Activated CD8-positive, alpha-beta memory T cell treated with anti-CD3 and anti-CD28 coated beads for 4 hours (primary cell): ENCODE measurements at places on chromosomes 5 and 9.

- no peak for DNase-seq
These were observed 253.0 kb downstream of the ICE1 start for GRCh38 chr5:5675511-5675910.

DNA sequence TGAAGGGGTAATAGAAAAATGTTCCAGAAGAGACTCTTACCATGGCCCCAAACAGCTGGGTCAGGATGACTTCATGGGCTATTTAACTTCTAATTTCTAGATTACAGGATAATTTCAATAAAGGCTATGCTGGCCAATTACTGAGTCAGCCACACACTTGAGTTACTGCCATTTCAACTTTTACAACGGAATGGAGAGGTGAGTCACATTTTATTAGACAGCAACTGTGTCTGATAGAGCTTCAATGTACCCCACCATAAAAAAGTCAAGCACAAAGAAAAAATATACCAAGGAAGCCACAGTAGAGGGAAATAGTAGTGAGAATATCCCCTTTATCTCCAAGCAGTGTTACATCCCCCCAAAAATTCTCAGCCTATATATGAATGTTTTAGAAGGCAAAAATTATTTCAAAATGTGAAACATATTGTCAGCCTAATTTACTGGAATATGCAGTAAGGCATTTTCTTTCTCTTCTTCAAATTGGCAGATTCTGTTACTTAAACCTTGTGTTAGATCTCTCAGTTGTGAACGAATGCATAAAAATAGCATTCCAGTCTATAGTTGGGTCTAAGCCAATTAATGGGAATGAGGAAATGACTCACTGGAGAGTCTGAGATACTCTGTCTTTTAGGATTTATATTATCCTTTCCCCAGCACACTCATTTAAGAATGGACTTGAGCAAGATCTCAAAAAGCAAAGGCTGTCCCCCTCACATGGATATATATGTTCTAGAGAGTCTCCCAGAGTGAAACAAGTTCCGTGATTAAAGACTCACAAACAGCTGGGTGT, 47.1 kb upstream of the RAI14 start:
- DNase-seq, result no peak

GRCh38 chr9:123335193-123335985, 20.6 kb upstream of the CRB2 start:
- no peak for DNase-seq

DNA sequence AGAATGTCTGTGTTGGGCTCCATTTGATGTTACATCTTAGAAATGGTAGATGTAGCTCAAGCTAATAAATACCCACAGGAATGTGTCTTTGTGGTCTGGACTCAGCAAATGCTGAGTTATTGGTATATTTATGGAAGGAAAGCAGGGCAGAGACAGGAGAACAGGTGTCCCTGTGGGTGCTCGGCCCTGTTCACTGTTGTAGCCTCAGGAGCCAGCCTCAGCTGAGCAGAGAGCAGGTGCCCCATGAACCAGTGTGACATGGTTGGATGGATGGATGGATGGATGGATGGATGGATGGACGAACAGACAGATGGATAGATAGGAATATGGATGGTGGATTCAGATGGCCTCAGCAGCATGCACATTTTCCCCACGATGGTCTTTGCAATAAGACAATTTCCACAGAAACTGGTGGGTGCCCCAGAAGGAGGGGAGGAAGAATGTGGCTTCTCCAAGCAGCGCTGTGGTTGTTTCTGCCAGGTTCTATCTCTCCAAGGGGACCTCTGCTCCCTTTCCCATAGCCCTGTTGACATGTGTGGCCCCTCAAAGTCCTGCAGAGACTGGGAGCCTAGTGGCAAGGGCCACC, 8.2 kb upstream of the IRF1 start:
- DNase-seq, result no peak

GRCh38 chr9:108761655-108762347, 94.0 kb downstream of the ACTL7B start:
- no peak for DNase-seq

DNA sequence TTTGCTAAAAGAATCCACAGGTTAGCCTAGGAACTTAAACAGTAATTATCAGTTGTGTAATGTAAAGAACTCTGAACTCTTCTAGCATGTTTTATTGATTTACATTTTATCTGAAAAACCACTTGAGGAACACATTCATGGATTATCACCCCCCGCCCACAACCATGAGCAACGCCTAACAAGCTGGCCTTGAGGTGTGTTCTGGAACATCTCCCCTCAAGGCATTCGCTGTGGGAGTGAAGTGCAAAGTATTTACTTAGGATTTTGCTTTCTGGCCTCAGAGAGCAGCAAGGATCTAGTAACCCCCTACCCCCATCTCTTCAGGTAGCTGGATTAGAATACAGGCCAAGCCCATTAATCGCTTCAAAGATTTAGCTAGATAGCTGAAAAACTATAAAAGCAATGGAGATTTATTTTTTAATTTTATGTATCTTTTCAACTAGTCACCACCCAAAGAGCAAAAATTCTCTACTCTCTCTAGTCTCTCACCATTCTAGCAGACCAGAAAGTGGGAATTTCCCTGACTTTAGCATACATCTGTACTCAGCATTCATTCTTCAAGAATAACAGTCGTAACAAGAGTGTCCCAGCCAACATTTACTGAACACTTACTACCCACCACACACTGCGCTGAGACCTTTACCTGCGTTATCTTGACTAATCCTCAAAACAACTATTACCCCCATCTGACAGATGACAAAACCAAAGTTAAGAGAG, 37.2 kb downstream of the DDX31 start:
- DNase-seq, result no peak

DNA sequence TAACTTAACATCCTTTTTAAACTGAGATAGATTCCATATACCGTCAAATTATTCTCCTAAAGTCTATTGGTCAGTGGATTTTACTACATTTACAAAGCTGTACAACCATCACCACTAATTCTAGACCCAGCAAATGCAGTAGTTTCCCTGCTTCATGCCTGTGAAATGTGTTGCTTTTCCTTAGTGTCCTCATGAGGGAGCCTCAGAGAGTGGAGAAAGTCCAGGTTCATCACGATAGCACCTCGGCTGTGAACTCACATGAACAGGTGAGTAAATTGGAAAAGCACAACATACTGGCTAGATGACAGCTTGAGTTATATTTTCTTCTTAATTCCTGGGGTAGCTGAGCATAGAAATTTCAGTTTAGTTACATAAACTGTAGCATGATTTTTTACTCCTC, 653.7 kb downstream of the MTRR start:
- DNase-seq, result no peak

- DNase-seq, result no peak
These were observed 259.7 kb downstream of the CSNK1G3 start for GRCh38 chr5:123771715-123772114.

DNA sequence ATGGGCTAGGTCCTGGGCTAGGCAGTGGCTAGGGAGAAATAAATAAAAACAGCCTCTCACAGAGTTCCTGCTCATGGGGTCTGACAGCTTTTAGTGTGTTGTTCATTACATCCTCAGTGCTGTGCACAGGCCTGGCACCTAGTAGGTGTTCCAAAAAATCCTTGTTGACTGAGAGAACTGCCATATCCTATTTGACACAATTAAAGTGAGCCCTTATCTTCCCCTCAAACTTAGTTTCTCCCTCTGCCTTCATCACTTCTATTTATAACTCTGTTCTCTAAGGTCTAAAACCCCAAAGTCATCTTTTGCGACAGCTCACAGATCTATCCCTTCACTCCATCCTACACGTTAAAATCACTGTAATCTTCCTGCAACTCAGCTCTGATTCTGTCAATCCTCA, 549.1 kb upstream of the DAP start:
- no peak for DNase-seq

- DNase-seq, result no peak
These were observed 115.3 kb upstream of the BNC2 start for GRCh38 chr9:16985559-16986348.

GRCh38 chr9:114216081-114216480, 60.7 kb downstream of the COL27A1 start:
- DNase-seq, result no peak

- DNase-seq, result no peak
These were observed 103.9 kb downstream of the SPOCK1 start for GRCh38 chr5:137395011-137395755.

DNA sequence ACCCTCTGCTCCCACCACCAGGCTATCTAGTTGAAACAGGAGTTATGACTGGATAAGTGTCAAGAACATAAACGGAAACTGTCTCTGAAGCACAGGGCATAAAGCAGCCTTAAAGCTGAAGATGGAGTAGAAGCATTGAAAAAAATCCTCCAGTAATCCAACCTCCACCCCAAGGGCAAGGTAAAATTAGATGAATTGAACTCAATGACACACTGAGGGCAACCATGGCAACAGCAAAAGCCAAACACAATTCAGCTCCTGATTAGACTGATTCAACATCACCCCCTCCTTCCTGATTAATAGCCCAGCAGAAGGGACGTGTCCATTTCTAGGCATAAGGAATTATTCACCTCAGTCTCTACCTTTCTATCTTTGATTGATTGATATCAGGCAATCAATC, 183.2 kb upstream of the MAP3K1 start:
- no peak for DNase-seq

DNA sequence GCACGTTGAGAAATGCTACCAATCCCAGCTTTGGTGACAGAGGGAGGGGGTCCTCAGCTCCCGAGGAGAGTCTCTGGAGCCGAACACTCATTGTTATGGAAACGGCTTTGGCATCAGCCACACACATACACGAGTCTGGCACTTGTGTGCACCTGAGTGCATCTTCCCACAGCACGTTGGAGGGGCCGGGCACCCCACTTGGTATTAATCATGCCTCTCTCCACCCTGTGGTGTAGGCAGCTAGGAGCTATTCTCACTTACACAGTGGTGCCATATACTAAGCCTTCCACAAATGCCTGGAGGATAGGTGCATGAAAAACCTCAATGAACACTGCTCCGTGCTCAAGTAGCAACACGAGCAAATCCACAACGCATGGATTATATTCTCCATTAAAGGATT, 133.9 kb upstream of the PANK3 start:
- no peak for DNase-seq

DNA sequence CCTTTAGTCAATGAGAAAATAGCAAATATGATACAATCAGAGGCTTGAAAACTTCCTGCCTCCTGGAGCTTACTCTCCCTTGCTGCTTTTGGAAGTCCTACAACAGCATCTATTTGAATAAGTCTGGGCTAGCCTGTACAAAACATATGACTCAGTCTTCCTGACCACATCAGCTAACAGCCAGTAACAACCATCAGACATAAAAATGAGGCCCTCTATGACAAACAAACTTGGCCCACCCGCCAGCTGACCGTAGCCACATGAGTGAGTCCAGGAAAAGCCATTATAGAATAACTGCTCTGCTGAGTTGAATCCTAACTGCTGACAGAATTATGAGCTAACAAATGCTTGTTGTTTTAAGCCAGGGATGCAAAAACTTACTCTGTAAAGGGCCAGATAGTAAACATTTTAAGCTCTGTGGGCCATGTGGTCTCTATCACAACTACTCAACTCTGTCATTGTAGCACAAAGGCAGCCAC, 347.6 kb downstream of the PTPRD start:
- no peak for DNase-seq

DNA sequence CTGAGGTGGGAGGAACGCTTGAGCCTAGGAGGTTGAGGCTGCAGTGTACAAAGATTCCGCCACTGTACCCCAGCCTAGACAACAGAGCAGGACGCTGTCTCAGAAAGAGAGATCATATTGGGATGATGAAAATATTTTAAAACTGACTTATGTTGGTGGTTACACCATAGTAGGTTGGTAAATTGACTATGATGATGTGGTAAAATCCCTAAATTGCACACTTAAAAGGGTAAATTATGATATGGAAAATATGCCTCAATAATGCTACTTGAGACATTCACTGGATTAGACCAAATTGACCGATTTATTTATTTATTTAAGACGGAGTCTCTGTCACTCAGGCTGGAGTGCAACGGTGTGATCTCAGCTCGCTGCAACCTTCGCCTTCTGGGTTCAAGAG, 21.9 kb upstream of the TOR1B start:
- DNase-seq, result no peak

GRCh38 chr9:110521206-110521605, 58.3 kb downstream of the SVEP1 start:
- DNase-seq, result no peak

DNA sequence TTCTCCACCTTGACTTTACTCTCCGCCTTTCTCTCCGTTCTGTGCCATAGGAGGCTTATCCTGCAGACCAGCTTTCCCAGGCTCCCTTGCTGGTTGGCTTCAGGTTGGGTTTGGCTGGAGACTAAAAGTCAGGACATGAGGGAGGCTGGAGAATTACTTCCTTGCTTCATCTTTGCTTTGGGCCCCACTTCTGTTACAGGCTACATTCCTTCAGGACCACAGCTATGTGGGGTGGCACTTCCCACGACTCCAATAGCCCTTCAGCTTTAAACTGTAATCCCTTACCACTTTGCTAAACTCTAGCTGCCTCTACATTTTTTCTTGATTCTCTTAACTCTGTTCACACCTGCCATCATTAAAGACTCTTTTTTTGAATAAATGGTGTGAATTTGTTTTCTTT, 186.7 kb upstream of the NR4A3 start:
- no peak for DNase-seq

GRCh38 chr9:70263421-70263820, 4.6 kb downstream of the SMC5 start:
- DNase-seq, result no peak

- no peak for DNase-seq
These were observed 125.4 kb downstream of the ARHGEF28 start for GRCh38 chr5:73751254-73751914.

- peak; percentile 50 for DNase-seq
These were observed 49.0 kb downstream of the PSD2 start for GRCh38 chr5:139844472-139845145.

DNA sequence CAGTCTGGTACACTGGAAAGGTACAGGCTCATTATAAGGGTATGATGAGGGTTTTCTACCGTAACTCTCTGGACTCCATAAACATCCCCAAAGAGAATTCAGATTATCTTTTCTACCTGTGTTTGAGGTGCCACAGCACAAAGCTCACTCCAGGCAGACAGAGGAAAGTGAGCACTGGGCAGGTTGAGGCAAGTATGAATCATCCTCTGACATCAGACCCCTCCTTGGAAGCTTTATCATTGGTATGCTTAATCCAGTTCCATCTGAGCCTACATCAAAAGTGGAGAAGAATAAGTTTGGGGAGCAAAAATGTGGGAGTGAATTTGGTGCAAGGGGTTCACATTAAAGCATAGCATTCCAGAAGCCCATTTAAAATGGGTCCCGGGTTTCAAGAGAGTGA, 21.7 kb downstream of the C9orf152 start:
- no peak for DNase-seq

- no peak for DNase-seq
These were observed 17.9 kb upstream of the TRIO start for GRCh38 chr5:14125262-14125661.

- no peak for DNase-seq
These were observed 10.1 kb upstream of the ZNF484 start for GRCh38 chr9:92887880-92888338.

DNA sequence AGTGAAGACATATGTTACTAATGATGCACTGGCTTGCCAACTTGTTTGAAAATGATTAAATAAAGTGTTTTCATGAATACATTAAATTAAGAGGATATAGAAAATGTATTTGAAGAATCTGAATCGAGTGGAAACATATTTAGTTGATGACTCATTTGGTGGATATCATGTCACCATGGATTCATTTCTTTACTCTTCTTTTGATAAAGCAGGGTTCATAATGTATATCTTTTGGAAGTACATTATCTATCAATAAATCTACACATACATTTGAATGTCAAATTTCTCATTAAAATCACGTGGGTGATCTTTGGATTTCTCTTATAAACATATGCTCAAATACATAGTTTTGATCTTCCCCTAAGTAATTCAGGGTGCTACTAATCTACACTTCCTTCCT, 1148.1 kb upstream of the ACO1 start:
- DNase-seq, result no peak

GRCh38 chr5:72662305-72662704, 154.2 kb upstream of the TNPO1 start:
- DNase-seq, result no peak
